CD8-positive, alpha-beta T cell (primary cell): ENCODE measurements at places on chromosomes 3 and 15.
A peak's percentile ranks its signal among the peaks of the same experiment; 100 is the strongest.

DNA sequence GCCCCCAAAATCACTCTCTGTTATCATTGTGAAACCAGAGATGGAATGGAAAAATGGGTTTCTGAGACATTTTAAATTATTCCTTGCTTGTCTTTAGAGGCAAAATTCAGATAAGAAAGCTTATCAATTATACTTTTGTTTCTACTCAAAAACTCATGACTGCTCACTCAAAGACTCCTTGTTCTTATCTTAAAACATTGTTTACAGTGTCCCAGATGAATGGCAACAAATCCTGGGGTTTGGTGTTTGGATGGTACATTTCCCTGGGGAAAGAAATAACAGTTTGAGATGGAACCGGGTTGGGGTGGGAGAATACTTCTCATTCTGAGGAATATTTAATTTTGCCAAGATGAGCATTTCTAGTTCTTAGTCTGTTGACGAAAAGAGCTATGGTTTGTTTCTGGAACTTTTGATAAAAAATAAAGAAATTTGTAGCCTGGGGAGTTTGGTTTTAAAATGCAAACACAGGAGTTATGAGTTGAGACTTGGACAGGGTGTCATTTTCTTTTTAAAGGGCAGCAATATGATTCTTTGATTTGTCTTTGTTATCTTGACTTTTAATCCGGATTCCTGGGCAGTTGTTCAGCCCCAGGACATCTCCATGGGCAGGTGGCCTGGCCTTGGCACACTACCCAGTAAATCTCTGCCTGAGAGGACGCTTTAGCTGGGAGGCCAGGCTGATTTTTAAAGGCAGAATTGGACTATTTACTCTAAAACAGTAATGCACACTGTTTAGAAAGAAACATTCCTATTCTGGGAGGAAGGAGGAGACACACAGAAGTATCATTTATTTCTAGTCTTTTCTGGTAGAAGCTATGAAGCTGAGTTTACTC, 32.4 kb downstream of the BTD start:
- DNase-seq, result no peak

DNA sequence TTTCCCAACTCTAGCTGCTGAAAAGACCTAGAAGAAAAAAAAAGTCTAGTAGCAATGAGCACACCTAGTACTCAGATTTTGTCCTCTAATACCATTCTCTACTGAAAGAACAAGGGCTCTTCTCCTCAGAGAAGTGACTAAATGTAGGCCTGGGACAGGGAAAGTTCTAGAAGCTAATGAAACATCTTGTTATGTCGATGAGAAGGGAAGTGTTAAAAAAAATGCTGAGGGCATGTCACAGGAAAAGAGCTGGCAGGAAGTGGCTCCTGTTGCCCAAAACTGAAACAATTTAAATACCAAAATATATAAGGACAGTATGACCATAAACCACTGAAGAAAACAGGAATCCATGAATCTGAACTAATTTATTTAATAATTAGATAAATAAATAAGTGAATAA, 581.4 kb upstream of the TBL1XR1 start:
- DNase-seq, result no peak

- no peak for DNase-seq
Observed at GRCh38 chr3:128518587-128519490, 25.8 kb upstream of the GATA2 start.

- peak; percentile 30 for DNase-seq
Observed at GRCh38 chr15:69669446-69669845, 216.8 kb downstream of the RPLP1 start.

GRCh38 chr3:72182206-72182605, 397.3 kb upstream of the PROK2 start:
- DNase-seq, result no peak

DNA sequence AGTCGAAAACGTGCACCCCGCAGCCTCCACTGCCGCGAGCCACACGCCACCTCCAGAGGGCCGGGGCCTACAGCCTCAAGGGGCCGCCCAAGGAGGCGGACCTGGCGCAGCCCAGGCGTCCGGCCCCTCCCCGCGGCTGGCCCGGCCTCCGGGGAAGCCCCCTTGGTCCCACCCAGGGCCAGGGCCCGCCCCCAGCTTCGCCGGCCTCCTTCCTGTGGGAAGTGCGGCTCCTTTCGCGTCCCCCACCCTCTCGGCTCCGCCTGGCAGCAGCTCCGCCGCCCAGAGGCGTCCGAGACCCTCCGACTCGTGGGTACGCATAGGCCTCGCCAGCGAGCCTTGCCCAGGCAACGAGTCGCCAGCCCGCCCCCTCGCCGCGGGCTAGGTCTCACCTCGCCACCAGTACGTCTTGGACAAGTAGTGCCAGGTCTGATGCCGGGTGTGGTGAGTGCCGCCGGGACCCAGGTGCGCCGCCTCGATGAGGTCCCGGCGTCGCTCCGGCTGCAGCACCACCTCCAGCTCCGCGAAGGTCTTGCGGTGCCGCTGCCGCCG, 642 bp downstream of the ZBTB11 start:
- peak; percentile 89 for DNase-seq

DNA sequence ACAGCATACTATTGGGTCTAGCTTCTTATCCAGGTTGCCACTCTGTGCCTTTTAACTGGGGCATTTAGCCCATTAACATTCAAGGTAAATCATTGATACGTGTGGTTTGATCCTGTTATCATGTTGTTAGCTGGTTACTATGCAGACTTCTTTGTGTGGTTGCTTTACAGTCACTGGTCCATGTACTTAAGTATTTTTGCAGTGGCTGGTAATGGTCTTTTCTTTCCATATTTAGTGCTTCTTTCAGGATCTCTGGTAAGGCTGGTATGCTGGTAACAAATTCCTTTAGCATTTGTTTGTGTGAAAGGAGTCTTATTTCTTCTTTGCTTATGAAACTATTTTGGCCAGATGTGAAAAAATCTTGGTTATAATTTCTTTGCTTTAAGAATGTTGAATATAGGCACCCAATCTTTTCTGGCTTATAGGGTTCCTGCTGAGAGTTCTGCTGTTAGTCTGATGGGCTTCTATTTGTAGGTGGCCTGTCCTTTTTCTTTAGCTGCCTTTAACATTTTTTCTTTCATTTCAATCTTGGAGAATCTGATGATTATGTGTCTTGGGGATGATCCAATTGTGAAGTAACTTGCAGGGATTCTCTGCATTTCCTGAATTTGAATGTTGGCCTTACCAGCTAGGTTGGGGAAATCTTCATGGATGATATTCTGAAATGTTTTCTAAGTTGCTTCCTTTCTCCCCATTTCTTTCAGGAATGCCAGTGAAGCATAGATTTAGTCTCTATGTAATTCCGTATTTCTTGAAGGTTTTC, 39.3 kb downstream of the CCR1 start:
- no peak for DNase-seq

DNA sequence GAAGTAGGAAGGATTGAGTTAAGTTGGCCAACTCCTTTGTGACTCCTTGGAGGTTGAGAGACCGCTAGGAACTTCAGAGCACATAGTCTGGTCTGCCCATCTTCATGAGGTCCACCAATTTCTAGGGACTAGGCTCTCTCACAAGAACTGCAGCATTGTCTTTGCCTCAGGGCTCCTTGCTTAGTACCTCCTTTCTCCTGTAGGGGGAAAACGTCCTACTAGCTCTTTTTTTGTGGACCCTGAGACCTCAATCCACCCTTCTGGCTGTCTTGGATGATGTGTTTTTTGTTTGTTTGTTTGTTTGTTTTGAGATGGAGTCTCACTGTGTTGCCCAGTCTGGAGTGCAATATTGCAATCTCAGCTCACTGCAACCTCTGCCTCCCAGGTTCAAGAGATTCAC, 21.6 kb downstream of the REC114 start:
- no peak for DNase-seq

- no peak for DNase-seq
Observed at GRCh38 chr3:123467046-123467445, 18.2 kb upstream of the ADCY5 start.

- DNase-seq, result peak; percentile 24
Observed at GRCh38 chr3:112498914-112499711, at the start of gene BTLA. Gene BTLA (minus strand): TSS chr3:112499472. CDS start chr3:112499358, 114 bp downstream.

DNA sequence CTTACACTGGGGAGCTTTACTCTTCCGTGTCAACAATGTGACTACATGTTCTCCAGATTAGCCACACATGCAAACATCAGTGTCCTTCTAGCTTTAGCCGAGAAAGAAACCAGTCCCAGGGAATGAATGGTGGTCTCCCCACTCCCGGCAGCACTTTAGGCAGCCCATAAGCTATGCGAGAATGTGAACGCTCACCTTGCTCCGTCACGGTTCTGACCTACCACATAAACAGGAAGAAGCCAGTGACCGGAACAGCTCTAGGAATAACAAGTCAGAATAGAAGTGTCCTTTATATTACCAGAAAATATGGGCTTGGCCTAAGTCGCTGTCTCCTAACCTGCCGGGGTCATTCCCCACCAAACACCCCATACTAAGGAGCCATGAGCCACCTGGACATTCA, 98.0 kb upstream of the ABHD17C start:
- no peak for DNase-seq

GRCh38 chr3:48750856-48751255, 33.8 kb upstream of the IP6K2 start:
- no peak for DNase-seq

- DNase-seq, result peak; percentile 44
Observed at GRCh38 chr3:43203022-43203421, 83.3 kb upstream of the SNRK start.

DNA sequence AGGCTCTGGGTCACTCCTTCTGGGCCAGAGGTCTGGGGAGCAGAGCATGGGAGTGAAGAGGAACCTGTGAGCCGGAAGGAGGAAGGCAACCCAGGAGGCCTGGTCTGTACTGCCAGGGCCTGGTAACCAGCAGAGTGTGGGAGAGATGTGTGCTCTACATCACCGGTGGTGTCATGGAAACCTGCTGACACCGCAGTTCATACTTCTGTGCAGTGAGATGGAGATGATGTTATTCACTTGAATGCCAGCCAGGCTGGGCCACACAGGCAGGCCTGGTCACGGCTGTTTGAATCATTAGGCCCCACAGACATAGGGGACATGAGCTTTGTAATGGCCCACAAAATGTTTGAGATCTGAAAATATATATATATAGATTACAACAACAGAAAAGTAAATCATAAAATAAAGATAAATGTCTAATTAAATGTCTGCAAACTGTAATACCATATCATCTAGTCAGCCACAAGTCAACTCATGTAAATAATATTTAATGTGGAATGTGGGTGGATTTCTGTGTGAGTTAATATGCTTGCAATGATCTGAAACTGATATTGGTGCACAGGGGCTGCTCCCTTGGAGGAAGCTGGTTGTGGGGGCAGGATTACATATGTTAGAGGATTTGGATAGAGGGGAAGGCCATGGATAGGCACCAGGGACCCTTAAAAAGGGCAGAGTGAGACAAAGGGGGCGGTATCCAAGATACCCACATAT, 108.5 kb upstream of the PFN2 start:
- no peak for DNase-seq

- DNase-seq, result no peak
Observed at GRCh38 chr3:110664148-110664547, 407.5 kb upstream of the NECTIN3 start.

- DNase-seq, result peak; percentile 64
Observed at GRCh38 chr15:95839367-95839782, 491.1 kb upstream of the NR2F2 start.
